Stimulated activated CD8-positive, alpha-beta memory T cell treated with anti-CD3 and anti-CD28 coated beads, Interleukin-4, amount 100 ng/mL, for 1 hour (primary cell): ENCODE measurements at places on chromosomes 5 and 9.

DNA sequence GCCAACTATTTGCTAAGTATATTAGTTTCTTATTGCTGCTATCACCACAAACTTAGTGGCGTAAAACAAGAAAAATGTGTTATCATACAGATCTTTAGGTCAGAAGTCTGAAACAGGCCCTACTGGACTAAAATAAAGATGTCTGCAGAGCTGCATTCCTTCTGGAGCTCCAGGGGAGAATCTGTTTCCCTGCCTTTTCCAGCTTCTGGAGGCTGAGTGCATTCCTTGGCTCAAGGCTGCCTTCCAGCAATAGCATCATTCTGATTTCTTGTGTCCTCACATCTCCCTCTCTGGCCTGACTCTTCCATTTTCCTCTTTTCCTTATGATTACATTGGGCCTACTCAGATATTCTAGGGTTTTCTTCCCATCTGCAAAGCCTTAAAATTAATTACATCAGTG, 15.9 kb downstream of the MAN2A1 start:
- no peak for DNase-seq

DNA sequence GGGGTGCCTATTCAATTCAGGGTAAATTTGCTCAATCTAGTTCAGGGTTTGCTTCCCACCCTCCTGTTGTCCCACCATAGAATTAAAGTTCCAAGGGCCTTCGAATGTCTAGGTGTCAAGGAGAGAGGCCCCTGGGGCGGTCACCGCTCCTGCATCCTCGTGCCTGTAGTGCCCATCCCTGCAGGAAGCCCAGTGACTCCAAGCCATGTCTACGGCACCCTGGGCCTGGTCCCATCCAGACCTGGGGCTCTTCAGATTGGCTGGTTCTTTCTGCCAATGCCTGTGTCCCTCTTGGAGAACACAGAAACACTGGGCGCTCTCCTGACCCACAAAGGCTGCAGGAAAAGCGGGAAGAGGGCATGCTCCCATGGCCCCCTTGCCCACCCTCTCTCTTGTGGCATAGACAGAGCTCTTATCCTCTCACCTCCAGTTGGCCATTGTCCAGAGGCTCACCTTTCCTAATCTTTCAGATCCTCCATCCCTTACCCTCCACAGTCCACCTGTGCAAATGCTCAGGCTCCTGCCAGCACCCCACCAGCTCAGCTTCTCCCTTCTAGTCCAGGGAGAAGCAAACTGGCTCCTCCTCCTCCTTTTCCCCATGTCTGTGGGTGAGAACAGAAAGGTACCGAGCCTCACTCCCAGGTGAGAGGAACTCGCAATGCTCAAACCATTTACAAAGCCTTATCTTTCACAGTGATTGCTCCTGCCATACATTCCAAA, 253.0 kb upstream of the IRX2 start:
- DNase-seq: no peak

DNA sequence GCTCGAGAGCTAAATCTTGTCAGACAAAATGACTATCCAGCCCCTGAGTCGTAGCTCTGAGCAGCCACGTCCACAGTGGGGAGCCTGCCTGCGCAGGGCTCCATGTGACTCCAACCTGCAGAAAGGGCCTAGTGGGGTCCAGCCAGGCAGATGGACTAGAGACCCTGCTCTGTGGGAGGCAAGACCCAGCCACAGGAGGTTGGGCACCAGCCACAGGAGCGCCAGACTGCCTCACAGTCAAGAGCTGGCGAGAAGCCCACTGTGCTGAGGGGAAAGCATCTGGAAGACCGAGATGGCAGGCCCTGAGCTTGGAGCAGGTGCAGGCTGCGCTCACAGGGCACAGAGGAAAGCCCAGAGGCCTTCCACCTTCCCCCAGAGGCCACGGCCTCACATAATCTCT, 61.4 kb downstream of the C5orf15 start:
- no peak for DNase-seq

- no peak for DNase-seq
These were observed 261.0 kb upstream of the GRIN3A start for GRCh38 chr9:101999441-101999840.

- DNase-seq: no peak
These were observed 7.8 kb downstream of the HIGD2A start for GRCh38 chr5:176396330-176396729.

GRCh38 chr5:159195775-159196174, 13.6 kb downstream of the RNF145 start:
- no peak for DNase-seq

DNA sequence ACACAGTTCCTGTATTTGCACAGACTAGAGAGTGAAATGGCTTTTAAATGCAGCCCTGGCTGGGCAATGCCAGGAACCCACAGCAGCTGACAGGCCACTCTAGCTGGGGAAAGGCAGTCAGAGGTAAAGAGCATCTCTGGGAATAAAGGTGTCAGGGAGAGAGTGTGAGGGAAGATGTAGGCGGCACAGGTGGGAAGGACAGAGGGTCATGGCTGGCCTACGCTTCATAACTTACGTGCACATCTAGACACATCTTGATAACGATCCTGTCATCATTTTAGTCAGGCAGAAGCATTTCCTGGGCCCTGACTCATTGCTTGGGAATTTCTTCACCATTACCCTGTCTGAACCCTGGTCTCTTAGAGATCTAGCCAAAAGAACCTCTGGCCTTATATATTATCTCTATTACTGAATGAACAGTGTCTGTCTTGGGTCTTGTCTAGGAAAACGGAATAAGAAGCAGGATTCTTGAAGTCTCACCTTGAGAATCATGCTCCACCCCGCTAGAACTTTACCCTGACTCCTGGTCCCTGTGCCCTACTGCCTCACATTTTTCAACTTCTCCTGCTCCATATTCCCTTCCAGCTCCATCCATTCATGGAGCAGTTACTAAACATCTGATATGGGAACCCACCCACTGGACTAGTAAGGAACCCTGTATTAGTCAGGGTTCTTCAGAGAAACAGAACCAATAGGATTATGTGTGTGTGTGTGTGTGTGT, 106.4 kb upstream of the ELL2 start:
- DNase-seq: no peak

- no peak for DNase-seq
These were observed 81.5 kb downstream of the HMCN2 start for GRCh38 chr9:130347036-130347435.

DNA sequence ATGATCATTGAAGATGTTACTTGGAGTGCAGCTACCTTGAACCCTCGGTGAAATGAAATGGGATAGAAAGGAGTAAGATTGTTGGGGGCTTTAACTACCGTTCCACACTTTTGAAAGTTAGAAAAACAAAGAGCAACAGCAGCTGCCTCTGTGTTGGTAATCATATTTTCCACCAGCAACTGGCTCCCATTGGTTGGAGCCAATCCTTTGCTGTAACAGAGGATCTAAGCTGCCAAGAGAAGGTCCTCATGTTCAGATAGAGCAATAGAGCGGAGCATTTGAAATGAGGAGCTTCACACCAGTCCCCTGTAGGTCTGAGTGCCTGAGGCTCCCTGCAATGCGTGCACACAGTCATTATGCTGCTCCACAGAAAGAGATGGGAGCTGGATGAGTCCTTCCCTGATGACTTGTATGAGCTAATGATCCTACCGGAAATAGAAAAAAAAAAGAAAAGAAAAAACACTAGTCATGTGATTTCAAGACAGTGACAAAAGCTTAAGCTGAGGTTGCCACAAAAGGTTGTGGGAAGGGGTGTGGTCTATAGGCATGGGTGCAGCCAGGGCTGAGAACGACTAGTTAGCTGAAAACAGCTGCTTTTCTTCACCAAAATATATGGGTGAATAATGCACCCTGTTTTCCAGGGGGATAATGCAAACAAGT, 300.7 kb downstream of the MLLT3 start:
- DNase-seq: no peak

- DNase-seq: no peak
These were observed 764.0 kb upstream of the EDIL3 start for GRCh38 chr5:85148701-85149100.

DNA sequence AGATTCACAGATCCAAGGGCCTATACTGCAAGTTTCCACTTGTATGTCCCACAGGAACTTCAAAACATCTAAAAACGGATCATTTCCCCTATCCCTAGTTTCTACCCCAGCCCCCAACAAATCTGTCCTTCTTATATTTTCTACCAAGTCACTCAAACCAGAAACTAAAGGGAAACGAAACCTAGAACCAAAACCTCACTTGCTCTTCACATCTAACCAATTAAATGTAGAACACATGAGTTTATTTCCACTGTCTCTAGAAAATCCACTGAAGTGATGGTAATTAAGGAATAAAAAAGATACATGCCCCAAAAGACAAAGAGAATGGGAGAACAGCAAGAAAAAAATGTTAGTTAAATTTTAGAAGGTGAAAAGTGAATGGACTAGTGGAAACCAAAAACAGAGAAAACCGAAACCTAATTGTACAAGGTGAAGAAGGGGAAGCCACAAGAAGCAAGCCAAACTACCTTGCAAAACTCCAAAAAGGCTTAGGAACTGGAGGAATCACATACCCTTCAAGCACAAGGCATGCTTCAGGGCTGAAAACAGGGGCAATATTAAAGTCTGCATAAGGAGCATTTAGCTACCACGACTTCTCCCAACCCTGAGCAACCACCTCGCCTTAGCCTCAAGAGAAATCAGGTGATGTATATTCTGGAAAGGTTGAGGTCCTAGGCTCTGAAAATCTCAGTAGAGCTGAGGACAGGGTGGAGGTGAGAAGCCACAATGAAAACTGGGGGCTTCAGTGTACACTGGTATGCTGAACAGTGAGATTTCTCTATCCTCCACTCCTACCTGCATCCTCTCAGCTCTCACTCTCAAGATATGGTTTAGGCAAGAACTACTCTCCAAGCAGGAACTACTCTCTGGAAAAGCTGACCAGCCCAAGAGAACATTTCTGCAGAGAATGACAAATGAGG, 11.1 kb downstream of the SMU1 start:
- DNase-seq: no peak

- DNase-seq: no peak
These were observed 24.3 kb downstream of the NDFIP1 start for GRCh38 chr5:142132916-142133315.

GRCh38 chr5:39465097-39465496, 40.3 kb upstream of the DAB2 start:
- no peak for DNase-seq

- DNase-seq: no peak
These were observed 13.6 kb upstream of the PRSS3 start for GRCh38 chr9:33781736-33782135.

DNA sequence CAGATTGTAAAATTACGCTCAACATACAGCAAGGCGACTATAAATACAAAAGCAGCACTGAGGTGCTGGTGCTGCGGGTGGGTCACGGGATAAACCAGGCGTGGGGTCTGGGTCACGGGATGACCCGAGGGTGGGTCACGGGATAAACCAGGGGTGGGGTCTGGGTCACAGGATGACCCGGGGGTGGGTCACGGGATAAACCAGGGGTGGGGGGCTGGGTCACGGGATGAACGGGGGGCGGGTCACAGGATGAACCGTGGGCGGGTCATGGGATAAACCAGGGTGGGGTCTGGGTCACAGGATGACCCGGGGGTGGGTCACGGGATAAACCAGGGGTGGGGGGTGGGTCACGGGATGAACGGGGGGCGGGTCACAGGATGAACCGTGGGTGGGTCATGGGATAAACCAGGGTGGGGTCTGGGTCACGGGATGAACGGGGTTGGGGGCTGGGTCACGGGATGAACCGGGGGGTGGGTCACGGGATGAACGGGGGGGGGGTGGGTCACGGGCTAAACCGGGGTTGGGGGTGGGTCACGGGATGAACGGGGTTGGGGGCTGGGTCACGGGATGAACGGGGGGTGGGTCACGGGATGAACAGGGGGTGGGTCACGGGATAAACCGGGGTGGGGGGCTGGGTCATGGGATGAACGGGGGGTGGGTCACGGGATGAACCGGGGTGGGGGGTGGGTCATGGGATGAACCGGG, 30.2 kb upstream of the SLC9A3 start:
- DNase-seq: no peak

GRCh38 chr5:134132372-134133187, 18.1 kb downstream of the TCF7 start:
- peak; percentile 47 for DNase-seq

GRCh38 chr9:14403081-14403480, 89.1 kb upstream of the NFIB start:
- DNase-seq: no peak

DNA sequence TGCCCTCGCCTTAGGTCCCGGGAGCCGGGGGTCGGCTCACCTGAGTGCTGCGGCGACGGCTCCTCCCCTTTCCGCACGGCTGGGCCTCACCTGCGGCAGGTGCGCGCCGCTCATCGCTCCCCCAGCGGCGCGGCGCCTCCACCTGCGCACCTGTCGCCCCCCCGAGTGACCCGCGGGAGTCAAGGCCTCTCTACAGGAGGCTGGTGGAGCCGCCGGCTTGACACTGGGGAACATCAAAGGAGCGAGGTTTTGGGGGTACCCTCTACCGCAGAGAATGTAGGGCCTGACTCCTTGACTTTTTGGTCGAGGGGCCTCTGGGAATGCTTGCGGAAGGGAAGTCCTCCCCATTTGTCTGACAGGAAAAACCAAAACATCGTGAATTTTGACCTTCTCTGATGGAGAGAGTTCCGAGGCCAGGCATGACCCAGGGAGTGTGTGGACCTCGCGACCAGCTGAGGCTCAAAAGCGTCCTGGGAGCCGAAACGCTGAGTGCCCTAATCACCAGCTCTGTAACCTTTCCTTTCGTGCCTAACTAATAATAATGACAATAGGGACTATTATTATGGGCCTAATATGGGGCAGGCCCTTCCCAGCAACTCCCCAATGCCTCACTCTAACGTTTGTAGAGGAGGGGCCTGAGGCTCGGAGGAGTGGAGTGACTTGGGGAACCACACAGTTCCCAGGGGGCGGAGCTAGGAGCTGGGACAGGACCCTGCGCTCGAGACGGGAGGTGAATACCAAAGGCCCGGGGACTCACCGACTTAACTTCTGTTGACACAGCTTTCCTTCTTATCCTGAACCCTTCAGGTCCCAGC, 714 bp upstream of the IER5L start:
- DNase-seq: no peak

- DNase-seq: no peak
These were observed 155.9 kb upstream of the ATP10B start for GRCh38 chr5:161007879-161008278.

DNA sequence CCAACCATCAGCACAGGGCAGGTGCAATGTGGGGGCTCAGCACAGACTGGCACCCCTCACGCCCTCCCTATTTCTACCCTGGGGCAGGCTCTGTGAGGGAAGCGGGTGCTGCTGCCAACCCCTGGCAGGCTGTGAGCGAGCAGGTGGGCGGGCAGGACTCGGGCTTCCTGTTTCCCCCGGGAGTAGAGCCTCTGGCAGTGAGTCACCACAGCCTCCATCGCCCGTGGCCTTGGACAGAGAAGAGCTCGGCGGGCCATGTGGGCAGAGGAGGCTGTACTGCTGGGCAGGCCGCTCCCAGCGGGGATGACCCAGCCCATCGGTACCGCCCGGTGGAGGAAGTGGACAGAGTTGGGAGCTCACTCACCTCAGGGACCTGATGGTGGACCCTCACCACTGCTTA, 16.6 kb downstream of the KCNT1 start:
- no peak for DNase-seq

- DNase-seq: no peak
These were observed 127.8 kb downstream of the MED27 start for GRCh38 chr9:131951905-131952304.
